ENCODE measurements at places on chromosomes 3 and 15.

DNA sequence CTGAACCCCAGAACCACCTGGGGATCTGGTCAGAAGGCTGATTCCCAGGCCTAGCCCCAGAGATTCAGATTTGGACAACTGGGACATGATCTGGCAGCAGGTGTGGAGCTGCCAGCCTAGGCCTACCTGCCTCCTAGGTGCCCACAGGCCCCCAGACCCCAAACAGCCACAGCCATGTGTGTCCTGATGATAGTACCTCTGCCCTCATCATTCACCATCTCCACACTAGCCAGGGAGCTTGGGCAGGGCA is 34.7 kb downstream of the HMCES start:
- DNase-seq = no peak

DNA sequence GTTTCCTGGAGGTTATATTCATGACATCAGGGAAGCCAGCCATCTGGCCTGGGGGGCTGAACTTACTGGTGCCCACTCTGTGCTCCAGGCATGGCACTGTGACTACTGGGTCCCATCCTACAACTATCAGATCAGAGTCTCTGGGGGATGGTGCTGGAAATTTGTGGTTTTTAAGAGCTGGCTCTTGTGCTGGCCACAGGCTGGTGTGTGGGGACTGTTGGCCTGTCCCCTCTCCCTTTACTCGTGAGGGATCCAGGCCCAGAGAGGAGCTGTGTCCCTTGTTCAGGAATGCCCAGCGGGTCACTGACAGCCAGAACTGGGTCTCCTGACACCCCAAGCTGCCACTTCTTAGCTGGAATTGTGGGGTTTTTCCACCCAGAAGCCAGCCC is 44.5 kb upstream of the SEC22A start:
- no peak for DNase-seq

GRCh38 chr15:31179693-31180092 is 78.2 kb upstream of the TRPM1 start:
- DNase-seq = no peak

GRCh38 chr3:195123281-195123691 is 147.7 kb downstream of the XXYLT1 start:
- DNase-seq = no peak

- no peak for DNase-seq
These were observed 63.9 kb downstream of the TM4SF4 start for GRCh38 chr3:149538371-149538770.

DNA sequence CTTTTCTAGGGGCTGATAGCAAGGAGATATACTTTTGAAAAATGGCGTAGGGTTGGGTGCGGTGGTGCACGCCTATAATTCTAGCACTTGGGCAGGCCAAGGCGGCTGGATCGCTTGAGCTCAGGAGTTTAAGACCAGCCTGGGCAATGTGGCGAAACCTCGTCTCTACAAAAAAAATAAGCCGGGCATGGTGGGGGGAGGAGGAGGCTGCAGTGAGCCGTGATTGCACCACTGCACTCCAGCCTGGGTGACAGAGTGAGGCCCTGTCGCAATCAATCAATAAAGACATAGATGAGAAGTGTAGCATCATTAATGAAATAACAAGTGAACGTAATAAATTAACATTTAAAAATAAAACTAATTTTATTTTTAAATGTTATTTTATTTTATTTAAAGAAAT is 134.6 kb downstream of the SLCO3A1 start:
- no peak for DNase-seq

GRCh38 chr3:39000008-39000450 is 51.7 kb downstream of the SCN11A start:
- no peak for DNase-seq

DNA sequence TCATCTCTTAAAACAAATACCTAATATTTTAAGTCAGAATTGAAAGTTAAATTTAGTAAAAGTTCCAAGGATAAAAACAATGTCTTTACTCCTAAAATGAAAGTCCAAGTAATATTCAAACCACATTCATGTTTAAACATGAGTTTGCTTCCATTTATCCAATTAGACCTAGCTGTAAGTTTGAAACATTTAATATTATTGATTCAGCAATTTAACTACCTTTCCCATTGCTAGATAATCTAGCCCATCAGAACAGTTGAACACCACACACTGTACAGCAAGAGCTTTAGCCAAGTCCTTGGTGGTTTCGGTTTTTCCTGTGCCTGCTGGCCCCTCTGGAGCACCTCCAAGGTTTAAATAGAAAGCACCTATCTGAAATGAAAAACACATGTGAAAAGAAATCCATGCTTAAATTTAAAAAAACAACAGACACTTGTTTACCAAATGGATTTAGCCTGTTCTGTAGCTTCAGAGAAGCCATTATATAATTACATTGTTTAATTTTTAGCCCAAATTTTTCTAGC is 97.8 kb downstream of the DNAH12 start:
- no peak for DNase-seq

- no peak for DNase-seq
These were observed 51.6 kb upstream of the NR2E3 start for GRCh38 chr15:71758711-71759110.

DNA sequence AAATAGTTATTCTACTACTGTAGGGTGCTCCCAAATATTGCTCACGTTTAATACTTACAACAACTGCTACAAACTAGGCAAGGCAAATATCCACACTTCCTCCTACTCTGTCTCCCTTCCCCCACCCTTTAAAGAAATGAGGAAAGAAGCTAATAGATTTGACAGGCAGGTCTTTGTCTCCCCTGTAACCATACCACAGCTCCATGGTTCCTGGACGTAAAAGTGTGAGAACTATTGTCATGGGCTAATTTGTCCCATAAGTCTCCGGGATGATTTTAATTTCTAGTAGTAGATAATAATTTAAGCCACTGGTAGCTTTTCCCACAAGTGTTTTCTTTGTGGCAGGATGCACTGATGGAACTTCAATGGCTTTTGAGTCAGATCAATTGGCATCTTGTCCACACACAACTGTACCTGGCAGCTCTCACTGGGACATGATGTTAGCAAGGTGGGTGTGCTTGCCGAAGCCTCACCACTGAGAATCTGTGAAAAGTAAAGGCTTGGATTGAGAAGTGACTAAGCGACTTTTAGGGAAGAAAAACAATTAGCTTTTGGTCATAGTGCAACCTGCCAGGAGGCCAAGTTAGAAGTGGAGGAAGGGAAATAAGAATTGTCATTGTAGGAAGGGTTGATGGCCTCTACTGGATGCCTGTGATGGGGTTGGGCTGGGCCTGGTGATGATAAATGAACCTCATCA is 1.4 kb upstream of the CPOX start:
- DNase-seq = no peak

- no peak for DNase-seq
These were observed 12.4 kb downstream of the ACTC1 start for GRCh38 chr15:34782901-34783300.

DNA sequence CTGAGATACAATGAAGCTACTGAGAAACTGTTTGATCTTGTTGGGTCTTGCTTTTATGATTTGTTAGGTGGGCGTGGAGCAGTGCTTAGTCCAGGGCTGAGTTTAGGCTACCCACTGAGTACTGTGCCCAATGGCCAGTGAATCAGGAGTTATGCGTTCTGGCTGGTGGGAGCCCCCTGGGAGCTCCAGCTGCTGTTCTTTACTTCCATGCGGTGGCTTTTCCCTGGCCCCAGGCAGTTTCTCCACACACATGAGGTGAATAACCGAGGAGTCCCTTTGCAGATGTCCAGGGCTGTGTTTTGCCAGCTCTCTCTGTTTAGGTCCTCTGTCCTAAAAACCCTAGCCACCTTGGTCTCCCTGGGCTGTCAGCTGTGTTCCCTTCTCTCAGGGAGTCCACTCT is 106.5 kb downstream of the KLF13 start:
- no peak for DNase-seq

GRCh38 chr3:9951598-9951961 is 628 bp downstream of the PRRT3 start:
- no peak for DNase-seq

- DNase-seq = no peak
These were observed 10.8 kb downstream of the TBC1D21 start for GRCh38 chr15:73884159-73884558.

DNA sequence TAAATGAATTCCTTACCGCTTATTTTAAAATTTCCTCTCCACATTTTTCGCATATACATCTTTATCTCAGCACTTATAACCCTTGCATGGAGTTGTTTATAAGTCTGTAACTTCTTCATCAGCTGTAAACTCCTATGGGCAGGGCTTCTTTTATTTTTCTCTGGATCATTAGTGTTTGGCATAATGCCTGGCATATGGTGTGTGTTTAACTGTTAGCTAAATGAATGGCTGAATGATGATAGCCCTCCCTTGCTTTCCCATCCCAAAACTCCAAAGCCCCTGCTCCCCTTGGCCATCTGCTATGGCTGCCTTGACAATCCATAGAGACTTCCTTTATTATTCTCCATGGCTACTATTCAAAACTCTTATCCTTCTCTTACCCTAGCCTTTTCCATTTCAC is 48.1 kb upstream of the SEMA6D start:
- no peak for DNase-seq

GRCh38 chr3:103787164-103787871 is 1352.5 kb downstream of the ZPLD1 start:
- no peak for DNase-seq

DNA sequence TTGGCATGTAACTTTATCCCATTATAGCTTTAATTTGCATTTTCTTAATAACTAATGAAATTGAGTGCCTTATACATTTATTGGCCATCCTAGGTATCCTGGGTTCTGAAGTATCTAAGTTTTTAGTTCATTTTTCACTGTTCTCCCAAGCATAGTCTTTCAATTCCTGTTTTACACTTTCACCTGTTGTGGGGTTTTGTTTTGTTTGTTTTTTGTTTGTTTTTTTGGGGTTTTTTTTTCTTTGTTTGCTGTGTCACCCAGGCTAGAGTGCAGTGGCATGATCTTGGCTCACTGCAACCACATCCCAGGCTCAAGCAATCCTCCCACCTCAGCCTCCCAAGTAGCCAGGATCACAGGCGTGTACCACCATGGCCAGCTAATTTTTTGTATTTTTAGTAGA is 83.1 kb upstream of the GADL1 start:
- no peak for DNase-seq

DNA sequence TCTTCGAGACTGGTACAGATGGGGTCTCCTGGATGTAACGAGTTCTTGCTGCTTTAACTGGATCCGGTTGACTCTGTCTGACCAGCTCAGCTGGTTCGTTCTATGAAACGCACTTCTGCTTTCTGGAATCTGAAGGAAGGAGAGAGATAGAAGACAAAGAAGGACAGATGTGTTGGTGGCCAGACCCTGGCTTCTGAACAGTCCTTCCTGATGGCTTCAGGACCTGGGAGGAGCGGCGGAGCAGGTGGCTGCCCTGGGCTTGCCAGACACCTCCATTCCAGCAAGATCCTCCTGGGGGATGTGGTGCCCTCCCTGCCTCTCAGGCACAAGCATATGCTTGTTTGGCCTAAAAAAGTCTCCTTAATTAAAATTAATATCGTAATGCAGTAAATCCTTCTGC is 99.9 kb downstream of the APBA2 start:
- no peak for DNase-seq

DNA sequence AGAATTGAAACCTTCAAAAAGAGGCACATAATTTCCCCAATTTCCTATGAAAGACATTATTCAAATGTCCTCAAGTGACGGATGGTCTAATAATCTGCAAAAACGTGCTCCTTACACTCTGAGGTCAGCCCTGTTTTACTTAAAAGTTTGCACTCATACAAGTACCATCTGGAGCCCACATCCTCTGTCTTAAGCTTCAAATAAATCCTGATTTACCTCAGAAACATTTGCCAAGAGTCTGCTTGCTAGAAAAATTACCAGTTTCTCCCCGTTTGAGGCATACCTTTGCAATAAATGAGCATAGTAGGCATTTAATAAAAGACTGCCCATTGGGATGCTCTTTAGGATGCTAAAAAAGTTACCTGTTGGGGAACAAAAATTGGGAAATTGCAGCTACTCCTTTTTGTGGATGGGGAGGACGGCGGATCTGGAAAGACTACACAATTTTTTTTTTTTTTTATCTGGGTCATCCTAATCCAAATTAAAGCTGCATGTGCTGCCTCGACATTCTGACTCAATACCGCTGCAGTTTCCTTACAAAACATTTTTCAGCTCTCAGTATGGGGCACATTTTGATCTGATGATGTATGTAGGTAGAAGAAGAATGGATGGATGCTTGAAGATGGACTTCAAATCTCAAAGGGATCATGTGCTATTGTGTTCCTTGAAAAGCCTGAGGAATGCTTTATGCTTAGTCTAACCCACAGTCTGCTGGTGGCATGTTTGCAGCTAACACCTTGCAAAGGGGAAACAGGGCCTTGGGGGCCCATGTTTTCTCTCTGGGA is 233.7 kb upstream of the ADAMTS9 start:
- no peak for DNase-seq

GRCh38 chr15:23565395-23566070 is at the start of gene MKRN3:
TSS of gene MKRN3 (plus strand) at chr15:23565674. CDS start at chr15:23565783, 109 bp downstream.
- DNase-seq = no peak

DNA sequence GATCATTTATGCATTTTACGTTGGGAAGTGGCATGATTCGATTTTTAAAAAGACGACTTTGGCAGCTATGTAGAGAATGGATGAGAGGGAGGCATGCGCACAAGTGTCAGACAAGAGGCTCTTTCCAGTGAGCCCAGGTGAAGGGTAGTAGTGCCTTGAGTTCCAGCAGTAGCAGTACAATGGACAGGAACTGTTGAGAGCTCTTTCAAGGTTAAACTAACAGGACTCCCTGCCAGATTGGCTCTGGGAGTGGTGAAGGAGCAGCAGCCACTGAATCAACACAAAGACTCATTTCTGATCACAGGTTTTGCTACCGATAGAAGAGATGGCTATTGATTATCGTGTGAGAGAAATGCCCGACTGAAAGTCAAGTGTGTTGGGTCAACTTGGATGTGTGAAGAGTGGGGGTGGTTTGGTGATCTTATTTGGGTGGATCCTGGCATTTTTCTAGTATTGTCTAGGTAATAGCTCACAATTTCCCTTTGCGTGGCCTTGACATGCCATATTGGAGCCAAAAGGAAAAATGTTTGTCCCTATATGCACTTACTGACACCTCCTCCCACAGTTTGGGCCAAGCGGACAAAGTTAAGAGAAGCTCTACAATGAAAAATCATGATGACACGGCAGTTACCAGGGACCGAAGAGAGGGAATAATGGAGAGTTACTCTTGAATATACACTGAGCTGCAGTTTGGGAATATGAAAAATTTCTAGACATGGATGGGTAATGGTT is 81.6 kb upstream of the MDFIC2 start:
- no peak for DNase-seq

DNA sequence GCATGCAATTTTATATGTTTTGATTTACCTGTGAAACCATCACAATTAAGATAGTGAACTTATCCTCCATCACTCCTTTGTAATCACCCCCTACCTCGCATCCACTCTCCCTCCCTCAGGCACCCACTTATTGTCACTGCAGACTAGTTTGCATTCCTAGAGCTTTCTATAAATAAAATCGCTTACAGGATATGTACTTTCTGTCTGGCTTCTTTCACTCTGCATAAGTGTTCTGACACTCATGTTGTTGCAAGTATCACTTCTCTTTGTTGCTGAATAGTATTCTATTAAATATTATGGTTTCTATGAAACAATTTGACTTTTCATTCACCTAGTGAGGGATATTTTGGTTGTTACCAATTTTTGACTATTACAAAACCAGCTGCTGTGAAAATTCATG is 139.3 kb downstream of the RSRC1 start:
- DNase-seq = no peak

Measured in stimulated activated CD4-positive, alpha-beta T cell treated with anti-CD3 and anti-CD28 coated beads, Interleukin-1b, Interleukin-23, amount 100 ng/mL, for 1 hour (primary cell).